ENCODE measurements at places on chromosomes 12 and 14.

DNA sequence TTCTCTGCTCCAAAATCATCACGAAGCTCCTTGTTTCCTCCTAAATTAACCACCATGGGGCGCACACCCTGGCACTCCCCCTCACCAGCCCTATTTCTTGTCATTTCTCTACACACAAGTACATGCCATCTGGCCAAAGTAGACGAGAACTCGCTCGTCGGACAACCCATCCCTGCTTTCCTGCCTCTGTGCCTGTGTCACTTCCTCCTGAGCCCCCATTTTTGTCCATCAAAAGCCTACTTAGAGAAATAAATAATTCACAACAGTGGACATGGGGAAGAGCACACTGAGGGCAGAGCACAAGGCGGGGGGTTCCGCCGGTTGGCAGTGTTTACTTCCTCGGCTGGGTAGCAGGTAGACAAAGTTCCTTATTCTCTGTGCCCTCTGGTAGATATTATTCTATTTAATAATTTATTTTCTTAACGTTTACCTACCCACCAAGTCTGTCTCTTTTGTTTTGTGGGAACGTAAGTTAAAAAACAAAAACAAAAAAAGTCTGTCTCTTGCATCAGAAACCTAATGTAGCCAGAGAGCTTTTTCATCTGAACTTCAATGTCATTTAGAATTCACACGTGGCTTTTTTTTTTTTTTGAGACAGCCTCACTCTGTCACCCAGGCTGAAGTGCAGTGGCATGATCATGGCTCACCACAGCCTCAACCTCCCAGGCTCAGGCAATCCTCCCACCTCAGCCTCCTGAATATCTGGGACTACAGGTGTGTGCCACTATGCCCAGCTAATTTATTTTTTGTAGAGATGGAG is 6.0 kb downstream of the VPS37B start:
- no peak for DNase-seq

DNA sequence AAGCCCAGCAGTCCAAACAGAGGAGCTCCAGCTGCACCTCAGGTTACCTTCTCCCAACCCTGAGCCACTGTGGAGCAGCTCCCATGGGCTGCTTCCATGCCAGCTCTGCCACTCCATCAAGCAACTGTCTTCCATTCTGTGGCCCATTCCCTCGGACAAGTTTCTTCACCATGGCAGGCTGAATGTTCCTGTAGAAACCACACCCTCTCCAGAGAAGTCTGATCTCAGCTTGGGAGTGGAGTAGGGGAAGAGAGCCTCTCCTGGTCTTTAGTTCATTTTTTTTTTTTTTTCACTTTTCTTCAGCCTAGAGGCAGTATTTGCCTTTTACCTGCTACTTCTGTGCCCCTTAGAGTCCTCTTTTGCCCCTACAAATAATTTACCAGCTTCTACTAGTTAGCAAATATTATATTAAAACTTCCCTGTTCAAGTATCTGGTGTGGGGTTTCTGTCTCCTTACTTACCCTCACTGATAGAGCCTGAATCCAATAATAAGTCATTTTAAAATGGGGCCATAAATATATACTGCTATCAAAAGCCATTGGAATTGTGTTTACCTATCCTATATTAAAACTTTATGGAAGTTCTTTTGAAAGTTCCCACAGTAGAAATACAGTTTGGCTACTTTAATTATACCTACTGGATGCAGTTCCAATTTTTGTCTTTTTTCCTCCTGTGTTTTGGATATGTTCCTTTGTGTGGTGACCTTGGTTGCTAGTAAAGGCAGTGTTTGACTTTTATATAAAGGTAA is 11.7 kb upstream of the SLC17A8 start:
- no peak for DNase-seq

DNA sequence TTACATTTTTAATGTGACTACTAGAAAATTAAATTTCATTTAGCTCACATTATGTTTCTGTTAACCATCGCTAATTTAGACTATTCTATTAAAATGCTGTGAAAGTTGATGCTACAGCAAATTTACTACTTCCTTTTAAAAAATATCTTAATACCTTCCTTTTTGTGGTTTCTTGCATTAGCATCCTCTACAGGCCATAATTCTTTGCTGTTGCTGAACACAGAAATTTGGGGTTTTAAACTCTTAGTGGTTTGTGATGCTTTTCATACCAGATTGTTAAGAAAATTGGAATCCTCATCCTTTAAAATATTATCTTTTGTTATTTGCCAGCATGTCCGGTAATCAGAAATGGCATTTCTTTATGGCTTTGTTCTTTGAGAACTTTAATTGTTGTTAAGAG is 18.1 kb downstream of the WNK1 start:
- peak; percentile 27 for DNase-seq

GRCh38 chr12:25725470-25725869 is 172.4 kb upstream of the LMNTD1 start:
- no peak for DNase-seq

DNA sequence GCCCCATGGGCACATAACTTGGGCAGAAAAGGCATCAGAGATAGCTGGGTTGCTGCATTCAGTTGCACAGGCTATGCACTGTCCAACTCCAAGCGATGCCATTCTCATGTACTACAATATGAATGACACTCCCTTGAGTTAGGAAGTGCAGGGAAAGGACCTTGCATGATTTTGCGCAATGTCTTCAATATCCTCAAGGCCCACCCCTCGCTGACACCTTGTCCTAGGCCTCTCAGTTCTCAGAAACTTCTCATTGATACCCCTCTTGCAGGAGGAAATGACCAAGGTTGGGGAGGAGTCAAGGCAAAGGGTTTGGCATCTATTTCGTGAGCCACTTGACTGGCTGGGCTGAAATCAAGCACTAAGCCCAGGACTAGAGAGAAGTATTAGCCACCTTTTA is 70.4 kb downstream of the ARL6IP4 start:
- DNase-seq = no peak
